ENCODE measurements at places on chromosomes 13 and 19.

GRCh38 chr13:42977219-42977659 is 14.8 kb downstream of the EPSTI1 start:
- DNase-seq: no peak

GRCh38 chr13:51004918-51005460 is 95.4 kb downstream of the RNASEH2B start:
- DNase-seq: no peak

DNA sequence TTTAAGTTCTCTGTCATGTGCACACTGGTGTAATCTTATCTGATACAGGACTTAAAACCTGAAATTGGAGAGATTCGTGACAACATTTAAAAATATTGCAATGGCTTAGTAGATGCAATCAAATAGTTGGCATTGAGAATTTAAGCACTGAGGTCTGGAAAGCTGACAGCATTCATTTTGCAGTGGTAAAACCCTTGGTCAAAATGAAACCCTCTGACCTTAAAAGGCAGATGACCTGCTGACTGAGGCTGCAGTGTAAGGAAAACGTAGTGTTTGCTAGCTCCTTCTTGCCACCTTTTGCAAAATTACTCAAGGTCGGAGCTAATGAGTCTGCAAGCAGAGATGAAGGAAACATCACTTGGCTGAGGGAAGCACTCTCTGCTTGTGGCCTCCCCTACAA is 150.6 kb downstream of the KCTD12 start:
- no peak for DNase-seq

DNA sequence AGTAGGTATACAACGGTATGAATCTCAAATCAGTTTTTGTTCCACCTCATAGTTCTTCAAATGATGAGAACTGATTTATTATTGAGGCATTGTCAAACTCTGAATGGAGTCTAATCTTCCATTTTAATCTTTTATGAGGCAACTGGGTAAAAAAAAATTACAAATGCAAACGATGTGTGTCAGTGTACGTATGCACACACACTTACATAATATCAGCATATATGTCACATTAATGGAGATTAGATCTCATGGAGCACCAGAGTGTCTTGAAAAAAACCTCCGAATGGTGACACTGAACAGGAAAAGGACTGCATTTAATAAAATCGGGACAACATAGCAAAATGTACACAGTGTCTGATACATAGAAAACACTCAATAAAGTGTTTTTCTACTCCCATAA is 842.7 kb downstream of the EFNB2 start:
- no peak for DNase-seq

- DNase-seq: peak; percentile 33
Measured at GRCh38 chr19:813219-814151, 8.3 kb downstream of the PLPPR3 start.

DNA sequence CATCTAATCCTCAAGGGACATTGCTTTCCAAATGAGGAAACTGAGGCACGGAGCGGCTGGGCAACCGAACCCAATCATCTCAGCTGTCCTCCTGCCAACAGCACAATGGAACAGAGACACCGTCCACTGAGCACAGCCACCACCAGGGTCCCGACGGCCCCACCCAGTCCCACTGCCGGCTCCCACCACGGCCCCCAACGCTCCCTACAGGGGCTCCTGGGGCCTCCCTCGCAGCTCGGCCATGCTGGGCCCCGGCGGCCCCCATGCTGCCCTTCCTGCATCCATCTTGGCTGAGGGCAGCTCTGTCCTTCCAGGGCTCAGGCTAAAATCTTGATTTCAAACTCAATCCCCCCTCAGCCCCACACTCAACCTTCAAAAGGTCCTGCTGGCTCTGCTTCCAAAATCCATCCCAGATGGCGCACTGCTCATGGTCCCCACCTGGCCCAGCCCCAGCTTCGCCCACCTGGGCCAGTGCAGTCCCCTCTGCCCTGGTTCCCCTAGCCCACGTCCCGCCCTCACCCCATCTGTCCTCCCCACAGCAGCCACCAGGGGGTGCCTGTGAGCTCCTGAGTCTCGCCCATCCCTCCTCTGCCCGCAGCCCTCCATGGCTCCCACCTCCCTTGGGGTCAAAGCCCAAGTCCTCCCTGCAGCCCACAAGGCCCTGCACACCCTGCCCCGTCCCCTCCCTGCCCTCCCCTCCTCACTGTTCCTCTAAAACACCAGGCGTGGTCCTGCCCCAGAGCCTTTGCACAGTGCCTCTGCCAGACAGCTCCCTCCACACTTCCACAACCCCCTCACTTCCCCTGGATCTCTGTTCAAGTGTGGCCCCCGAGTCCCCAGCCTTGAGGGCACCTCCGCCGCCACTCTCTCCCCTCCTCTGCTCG is 7.9 kb downstream of the PIP5K1C start:
- no peak for DNase-seq
